Activated CD4-positive, alpha-beta T cell treated with anti-CD3 and anti-CD28 coated beads for 24 hours (primary cell): ENCODE measurements at places on chromosomes 2 and 18.

DNA sequence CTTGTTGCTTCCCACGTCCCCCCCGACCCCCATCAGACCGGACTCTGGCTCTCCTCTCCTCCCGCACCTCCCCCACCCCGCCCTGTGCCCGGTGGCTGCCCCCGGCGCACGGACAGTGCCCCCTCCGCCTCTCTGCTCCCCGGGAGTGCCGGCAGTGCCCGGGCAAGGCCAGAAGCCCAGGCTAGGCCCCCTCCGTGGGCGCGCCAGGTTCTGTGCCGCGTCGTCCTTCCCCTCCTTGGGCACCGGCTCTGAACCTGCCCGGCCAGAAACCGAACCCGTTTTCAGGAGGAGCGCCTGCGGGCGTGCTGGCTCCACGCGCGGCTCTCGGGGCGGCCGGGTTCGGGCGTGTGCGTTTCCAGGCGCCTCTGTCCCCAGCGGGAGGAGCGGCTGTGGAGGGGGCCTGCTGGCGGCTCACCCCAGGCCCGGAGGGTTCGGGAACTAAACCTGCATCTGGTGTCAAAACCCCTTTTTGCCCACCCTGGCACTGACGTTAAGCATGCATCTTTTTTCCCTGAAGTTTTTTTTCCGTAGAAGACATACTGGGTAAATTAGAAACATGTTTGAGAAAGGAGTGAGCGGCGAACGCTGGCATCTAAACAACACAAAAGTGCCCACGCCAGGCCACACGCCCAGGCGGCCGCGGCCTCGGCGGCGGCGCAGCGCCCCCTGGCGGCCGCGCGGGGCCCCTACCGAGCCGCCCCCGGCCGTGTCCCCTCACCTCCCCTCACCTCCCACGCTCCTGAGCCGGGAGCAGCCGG, 123.9 kb upstream of the SLC1A4 start:
- DNase-seq, result peak; percentile 51

- DNase-seq, result no peak
Observed at GRCh38 chr2:231711677-231712450, 3.5 kb downstream of the PTMA start.

DNA sequence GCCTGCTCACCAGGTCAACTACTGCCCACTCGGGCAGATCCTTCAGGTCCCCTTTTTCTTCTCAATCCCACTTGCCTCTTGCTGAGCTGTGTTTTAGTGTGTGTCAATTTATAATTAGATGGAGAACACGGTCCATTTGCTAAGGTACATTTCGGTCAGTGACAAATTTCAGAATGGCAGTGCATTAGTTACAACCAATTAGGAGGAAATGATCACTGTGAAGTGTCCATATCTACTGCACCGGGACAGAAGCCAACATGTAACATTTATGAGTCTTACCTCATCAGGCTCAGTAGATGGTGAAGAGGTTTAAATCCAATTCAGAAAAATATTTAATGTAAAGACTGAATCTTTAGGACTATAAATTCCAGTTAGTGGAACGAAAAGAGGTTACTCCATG, 47.7 kb downstream of the CMPK2 start:
- no peak for DNase-seq

GRCh38 chr18:42178376-42179080, 223.5 kb downstream of the PIK3C3 start:
- no peak for DNase-seq

GRCh38 chr2:119724656-119725485, 34.9 kb upstream of the PTPN4 start:
- no peak for DNase-seq

DNA sequence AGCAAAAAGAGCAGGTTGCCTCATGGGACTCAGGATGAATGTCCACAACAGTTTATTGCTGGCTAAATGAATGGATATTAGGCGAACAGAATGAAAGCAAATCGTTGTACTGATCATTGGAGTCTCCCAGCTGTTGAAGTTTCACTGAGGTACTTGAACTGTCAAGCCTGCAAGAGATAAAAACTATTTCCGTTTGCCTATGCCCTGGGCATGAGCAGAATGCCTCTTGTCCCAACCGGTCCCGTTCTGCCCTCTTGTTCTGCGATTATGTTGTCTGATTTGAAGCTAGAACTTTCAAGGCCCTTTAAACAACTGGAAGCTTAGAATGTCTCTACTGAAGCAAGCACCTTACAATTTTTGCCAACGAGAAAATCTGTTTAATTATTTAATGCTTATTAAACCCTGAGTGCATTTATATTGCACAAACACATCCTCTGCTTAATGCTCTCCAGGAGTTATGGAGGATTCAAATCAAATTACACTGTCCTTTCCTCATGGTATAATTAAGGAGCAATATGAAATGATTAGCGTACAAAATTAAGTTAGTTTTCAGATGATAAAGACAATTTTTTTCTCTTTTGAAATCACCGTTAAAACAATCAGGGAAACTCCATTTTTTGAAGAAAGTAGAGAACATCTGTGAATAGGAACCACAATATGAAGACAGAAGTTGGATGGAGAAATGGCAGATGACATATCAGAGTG, 17.7 kb downstream of the QPCT start:
- no peak for DNase-seq

GRCh38 chr2:82340578-82341053, 2036.1 kb upstream of the LRRTM1 start:
- no peak for DNase-seq

DNA sequence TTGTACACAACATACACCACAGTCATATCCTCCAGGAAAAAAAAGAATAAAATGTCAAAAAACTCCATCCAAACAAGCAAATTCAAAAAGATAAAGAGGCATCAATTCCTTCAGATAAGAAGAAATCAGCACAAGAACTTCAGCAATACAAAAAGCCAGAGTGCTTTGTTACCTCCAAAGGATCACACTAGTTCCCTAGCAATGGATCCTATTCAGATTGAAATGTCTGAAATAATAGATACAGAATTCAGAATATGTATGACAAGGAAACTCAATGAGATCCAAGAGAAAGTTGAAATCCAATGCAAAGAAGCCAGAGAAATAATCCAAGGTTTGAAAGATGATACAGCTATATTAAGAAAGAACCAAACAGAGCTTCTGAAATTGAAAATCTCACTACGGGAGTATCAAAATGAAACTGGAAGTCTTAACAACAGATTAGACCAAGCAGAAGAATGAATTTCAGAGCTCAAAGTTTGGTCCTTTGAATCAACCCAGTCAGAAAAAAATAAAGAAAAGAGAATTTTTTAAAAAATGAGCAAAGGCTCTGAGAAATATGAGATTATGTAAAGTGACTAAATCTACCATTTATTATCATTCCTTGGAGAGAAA, 80.6 kb downstream of the TRABD2A start:
- DNase-seq, result no peak

DNA sequence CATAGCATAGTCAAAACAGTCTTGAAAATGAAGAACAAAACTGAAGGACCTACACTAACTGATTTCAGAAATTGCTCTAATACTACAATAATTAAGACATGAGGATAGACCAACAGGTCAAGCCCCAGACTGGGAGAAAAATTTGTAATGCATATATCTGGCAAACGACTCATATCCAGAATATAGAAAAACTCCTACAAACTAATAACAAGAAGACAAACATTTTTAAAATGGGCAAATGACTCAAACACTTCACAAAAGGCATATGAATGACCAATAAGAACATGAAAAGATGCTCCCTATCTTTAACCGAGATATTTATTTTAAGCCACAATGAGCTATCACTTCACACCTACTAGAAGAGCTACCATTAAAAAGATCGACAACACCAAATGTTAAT, 14.2 kb downstream of the TGFBRAP1 start:
- DNase-seq, result no peak

- no peak for DNase-seq
Observed at GRCh38 chr2:101253703-101254450, 1.2 kb downstream of the CNOT11 start.

- no peak for DNase-seq
Observed at GRCh38 chr2:41735476-41735875, 312.3 kb upstream of the PKDCC start.

GRCh38 chr2:45134726-45135125, 125.5 kb upstream of the SIX2 start:
- no peak for DNase-seq

GRCh38 chr2:9112079-9112721, 94.4 kb upstream of the ASAP2 start:
- DNase-seq, result no peak

GRCh38 chr2:234611209-234611608, 114.3 kb upstream of the ARL4C start:
- no peak for DNase-seq

GRCh38 chr2:54103454-54104314, 11.7 kb upstream of the ACYP2 start:
- no peak for DNase-seq

- DNase-seq, result no peak
Observed at GRCh38 chr2:164859251-164859818, 17.7 kb upstream of the COBLL1 start.

- no peak for DNase-seq
Observed at GRCh38 chr2:99156891-99157290, 2.1 kb downstream of the LIPT1 start.

DNA sequence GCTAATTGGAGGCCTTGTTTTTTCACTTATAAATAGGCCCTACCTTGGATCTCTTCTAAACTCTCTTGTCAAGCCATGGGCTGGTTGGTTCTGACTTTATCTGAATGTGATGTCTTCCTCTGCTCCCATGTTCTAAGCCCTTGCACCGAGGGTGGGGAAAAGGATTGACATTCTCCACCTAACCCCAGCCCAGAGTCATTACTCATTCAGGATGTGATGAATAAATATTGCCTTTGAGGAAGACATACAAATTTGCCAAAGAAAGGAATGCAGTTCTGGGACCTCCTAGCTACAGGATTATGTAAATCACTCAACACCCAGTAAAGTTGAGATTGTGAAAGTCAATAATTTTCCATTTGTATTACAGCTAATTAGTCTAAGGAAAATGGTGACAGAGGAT, 142.1 kb upstream of the LYPD6 start:
- no peak for DNase-seq
